ENCODE measurements at places on chromosomes 4 and X.

- peak; percentile 6 for DNase-seq
These were observed 111.7 kb upstream of the RPS6KA3 start for GRCh38 chrX:20378233-20378920.

DNA sequence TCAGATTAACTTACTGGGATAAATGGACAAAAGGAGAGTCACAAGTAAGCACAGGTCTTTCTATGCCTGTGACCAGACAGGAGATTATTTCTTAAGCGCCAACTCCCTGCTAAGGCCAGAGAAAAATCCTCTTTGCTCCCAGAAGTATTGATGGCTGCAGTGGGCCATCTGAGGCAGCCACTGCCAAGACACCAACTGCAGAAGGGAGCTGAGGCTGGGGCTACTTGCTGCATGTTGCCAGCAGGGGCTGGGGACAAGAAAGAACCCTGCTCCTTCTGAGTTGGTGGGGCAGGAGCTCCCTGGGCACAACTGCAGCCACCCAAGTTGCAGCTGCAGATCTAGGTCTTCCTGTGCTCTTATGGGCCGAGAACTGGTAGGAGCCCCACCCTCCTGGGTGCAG lies 1075.3 kb downstream of the PCDH18 start:
- no peak for DNase-seq

DNA sequence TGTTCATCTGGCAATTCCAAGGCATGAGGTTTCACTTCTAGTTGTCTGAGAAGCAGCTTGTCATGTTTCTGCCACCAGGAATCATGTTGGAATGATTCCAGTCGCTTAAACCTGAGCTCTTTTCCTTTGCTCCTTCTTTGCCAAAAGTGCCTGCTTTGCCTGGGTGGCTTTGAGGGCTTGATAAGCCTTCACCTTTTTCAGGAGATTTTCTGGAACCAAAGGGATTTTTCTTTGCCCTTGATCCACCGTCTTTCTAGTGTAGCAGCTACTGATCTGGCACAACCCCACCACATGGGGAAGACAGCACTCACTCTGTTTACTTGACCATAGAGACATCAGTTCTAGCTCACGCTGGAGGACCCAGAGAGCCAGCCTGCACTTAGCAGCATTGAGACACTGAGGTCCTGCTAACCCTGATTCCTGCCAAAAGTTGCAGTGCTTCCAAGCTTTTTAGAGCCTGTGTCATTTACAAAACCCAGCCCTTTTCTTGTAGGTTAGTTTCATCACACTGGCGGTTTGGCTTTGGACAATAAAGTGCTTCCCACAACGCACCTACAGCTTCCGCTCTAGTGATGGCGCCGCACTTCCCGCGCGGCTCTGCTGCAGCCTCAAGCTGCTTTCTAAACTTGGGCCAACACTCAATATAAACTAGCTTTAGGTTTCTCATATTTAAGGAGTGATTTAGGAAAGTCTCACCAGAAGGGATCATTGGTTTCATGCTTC lies 7.3 kb upstream of the CCNI start:
- no peak for DNase-seq

DNA sequence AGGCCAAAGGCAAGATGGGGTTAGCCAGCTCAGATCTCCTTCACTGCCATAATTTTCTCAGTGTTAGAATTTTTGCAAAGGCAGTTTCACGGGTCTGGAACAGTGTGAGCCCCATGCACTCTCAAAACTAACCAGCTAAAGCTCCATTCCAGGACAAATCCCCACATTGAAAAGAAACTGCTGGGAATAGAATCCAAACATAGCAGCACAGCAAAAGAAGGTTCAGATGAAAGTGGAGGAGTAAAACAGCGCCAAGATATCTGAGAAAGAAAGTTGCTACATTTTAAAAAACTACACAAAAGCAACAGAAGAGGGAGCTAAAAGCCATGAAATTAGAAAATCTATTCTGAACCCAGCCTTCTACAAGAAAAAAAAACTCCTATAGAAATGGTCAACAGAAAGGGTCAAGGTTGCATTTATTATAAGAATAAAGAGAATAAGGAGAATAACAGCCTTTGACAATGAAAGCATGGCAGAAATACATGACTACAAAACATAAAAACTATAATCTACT lies 39.6 kb upstream of the SLC7A3 start:
- DNase-seq: peak; percentile 24

DNA sequence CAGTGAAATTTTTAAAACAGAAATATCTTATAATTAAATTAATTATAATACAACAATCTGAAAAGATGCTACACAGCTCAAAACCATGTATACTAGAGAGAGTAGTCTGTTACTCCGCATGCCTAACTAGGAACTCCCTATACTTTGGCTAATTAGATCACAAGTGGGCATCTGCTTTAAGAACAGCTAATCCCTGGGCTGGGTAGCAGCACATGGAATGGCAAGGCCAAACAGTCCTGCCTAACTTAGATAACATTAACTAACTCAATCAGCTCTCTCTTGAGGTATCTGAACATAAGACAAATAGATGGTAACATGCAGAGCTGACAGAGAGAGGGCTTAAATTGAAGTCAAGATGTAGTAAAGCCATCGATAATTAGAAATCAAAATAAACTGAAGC lies 9.9 kb downstream of the CHIC2 start:
- DNase-seq: no peak

DNA sequence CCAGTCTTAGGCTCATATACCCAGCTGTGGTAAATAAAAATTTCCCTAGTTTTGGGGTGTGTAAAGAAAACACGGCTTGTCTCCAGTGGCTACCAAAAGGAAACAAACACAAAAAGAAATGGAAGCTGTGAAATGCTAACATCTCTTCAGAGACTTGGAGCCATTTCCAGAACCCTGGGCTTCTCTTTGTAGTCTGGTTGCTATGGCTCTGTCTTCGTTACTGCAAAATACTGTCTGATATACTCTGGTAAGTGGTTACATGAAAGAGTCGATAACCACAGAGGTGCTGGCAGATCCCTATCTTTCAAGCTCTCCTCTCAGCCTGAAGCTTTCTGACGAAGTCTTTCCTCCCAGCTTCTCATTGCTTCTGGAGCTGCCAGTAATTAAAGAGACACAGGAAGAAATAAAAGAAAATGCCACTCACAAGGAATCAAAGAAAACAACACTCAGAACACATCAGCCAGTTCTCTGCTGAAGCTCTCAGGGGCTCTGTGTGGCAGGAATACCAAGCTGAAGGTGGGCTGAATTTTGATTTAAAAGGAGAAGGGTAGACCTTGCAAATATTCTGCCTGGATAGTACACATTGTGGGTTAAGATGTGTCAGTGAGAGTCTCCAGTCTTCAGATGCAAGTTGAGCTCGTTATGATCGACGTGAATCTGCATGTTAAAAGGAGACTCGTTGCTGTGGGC lies 107.6 kb upstream of the FAM9C start:
- peak; percentile 80 for DNase-seq

- no peak for DNase-seq
These were observed 5.8 kb downstream of the NKX6-1 start for GRCh38 chr4:84493092-84493850.

- DNase-seq: no peak
These were observed 9.7 kb downstream of the PDZD4 start for GRCh38 chrX:153820601-153821000.

DNA sequence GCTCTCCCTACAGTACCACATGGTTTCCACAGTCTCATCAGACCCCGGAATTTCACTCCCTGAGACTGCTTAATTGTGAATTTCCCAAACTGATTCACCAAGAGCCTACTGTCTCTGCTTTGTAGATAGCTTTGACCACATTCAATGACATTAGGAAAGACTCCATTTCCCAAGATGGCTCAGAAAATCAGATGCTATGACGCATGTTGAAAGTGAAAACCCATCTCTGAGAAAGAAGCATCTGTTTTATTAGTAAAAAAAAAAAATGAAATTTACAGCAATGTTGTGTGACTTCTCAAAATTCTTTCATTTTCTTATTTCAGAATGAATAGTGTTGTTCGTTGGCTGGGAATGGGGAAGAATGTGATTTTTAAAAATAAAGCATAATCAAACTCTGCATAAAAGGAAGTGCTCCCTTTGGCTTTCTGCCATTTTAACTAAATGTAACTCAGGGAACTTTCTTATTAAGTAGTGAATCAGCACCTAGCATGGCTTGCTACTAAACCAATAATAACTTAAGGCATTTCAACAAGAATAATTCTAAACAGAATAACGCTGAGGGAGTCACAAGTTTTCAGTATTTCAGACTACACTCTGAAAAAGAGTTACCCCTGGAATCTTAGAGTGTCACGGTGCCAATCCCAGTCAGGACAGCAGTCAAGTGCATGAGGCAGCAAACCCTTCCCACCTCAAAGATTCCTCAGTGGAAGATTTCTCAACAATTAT lies 97.4 kb upstream of the MYOZ2 start:
- DNase-seq: no peak

DNA sequence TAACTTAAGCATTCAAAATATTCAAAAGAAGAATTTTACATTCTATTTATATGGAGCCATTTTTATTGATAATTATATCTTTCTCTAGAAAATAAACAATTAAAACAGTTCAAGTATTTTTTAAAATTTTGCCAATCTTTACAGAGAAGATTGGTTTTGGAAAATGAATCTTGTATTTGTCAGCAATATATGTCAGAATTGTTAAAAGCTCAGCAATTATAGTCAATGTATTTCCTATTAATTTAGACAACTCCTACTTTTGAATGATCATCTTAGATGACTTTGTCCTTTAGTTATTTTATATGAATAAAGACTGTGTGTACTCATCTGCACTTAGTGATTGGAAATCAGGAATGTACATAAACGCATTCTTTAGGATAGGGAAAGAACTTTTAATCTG lies 223.9 kb upstream of the MAD2L1 start:
- DNase-seq: no peak

DNA sequence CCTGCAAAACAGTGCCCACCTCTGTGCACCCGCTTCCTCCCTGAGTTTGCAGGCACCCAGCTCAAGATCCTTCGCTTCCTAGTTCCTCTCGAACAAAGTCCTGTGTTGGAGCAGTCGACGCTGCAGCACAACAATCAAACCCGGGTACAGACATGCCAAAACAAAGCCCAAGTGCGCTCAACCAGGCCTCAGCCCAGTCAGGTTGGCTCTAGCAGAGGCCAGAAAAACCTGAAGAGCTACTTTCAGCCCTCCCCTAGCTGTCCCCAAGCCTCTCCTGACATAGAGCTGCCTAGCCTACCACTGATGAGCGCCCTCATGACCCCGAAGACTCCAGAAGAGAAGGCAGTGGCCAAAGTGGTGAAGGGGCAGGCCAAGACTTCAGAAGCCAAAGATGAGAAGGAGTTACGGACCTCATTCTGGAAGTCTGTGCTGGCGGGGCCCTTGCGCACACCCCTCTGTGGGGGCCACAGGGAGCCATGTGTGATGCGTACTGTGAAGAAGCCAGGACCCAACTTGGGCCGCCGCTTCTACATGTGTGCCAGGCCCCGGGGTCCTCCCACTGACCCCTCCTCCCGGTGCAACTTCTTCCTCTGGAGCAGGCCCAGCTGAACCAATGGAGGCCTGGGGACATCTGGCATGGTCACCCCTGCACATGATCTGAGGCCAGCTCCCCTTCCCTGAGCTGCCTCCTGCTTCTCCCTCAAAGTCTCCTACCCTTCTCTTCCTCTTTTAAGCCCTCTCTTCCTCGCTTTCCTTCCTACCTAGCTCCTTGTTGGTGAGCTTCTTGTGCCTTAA lies 6.9 kb downstream of the APEX2 start:
- DNase-seq: no peak

DNA sequence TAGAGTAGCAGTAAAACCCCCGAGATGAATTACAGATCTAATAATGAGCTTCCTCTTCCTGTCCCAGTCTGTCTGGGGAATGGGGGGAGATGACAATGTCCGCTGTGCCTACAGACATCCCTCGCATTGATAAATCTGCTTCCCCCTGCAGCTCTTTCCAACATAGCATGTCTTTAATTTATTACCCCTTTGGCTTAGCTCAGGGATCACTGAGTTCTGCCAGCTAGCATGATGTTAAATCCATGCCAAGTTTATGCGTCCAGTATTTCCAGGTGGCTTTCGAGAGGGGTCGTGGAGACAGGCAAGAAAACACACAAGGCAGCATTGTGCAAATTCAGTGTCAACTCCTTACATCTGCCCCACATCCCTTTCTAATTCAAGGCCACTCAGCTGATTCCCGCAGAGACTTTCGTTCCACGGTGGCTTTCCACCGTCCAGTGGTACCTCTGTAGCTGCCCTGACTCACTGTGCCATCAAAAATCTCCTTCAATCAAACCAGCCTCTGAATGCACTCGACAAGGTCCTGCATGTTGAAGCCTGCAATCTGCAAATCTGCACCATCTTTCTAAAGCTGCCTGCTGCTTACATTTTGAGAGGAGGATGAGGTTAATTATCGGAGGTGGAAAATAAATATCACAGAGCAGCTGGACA lies 75.1 kb downstream of the MXRA5 start:
- DNase-seq: no peak

DNA sequence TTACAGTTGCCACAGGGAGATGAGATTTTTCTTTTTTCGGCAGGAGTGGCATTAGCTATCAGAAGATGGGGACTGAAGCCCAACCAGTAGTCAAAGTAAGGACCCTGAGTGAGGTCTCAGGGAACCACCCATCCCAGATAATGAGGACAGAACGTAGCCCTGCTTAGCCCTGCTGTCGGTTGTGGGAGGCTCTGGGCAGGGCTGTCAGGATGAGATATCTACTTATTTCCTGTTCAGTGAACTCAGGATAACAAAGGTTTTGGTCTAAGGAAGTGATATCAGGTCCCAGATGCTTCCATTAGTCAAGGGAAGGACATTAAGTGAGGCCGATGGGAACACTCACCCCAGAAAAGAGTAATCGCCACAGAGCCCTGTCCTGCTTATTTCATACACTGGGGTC lies 2.3 kb downstream of the MAGEB16 start:
- DNase-seq: no peak
